ENCODE measurements at places on chromosomes 4 and X.

DNA sequence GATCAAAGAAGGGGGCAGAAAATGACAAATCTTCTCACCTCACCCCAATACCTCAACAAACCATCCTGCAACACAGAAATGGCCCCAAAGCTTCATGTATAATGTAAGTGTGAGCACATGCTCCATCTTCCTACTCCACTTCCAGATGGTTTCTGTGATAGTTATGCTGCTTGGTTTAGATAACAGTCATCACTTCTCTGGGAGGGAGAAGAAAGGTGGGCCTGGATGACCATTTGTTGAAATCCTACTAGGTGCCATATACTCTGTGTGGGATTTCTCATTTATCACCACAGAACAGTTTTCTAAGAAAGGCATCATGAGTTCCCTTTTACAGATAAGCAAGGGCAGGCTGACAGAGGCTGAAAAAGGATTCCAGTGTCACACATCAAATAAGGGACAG lies 31.3 kb upstream of the NXF3 start:
- DNase-seq: no peak

- DNase-seq: no peak
Observed at GRCh38 chr4:123606946-123607542, 210.4 kb downstream of the SPRY1 start.

DNA sequence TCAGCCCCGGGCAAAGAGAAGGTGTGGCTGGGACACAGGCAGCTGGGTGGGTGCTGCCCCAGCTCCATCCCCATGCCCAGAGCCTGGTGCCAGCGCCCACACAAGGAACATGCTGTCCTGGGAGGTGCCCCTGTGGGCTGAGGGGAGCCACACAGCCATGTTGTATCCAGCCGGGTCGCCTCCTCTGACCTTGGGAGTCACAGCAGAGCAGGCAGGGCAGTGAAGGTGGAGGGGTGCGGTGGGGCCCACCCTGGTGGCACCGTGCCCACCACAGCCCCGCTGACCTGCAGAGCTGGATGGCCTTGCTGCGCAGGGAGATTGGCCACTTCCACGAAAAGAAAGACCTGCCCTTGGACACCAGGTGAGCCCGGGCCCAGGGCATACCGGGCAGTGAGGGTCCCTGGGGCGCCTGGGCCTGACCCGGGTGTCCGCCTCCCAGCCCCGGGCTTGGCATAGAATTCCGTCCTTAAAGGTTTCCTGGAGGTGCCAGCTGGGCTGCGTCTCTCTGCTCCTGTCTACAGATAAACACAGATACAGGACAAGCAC lies 18.7 kb upstream of the ADD1 start:
- DNase-seq: no peak

DNA sequence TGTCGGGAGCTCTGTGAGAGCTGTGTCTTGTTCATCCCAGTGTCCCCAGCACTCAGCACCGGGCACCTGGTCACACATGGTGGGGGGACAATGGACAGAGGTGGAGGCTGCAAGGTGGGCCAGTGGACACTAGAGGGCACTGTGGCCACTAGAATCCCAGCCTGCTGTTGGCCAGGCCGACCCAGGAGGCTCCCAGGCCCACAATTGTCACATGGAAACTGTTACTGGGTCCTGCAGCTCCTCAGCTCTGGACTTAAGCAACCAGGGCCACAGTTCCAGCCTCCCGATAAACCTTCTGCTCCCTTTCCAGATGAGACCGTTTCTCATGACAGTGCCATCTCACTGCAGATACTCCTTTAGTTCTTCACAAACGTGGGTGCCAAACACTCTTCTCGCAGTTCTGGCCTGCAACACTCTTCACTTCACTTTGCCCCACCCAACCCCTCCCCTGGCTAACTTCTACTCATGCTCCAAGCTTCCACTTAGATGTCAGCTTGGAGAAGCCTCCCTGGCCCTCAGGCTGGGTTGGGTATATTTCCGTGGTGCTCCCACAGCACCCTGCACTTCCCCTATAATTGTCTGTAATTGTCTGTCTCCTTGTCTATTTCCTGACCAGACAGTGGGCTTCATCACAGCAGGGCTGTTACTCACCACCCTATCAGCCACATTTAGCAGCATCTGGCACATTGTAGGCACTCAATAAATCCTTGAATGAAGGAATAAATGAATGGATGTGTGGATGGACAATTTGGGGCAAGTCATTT lies 3.5 kb upstream of the IQSEC2 start:
- DNase-seq: peak; percentile 19

GRCh38 chrX:22323541-22323940 lies 50.8 kb downstream of the CBLL2 start:
- DNase-seq: no peak

DNA sequence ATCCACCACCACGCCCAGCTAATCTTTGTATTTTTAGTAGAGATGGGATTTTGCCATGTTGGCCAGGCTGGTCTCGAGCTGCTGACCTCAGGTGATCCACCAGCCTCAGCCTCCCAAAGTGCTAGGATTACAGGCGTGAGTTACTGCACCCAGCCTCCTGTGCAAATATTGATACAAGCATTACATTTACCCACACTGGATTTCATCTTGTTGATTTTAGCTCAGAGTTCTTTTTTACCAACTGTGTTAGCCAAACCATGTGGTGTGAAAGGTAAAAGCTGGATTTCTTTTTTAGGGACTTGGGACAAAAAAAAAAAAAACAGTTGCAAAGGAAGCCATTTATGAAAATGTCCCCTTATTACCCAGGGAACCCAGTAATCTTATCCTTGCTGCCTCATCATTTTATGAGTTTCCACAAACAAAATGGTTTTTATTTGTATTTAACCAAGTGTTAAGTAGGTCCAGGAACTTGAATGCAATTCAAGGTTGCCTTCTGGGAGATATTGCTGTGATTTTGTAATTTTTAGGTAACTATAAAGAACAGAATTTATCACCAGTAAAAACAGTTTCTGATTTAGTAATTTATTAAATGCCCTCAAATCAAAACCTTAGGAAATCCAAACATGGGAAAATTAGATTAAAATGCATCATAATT lies 202.5 kb downstream of the PALLD start:
- no peak for DNase-seq

- DNase-seq: no peak
Observed at GRCh38 chr4:159237975-159238374, 135.1 kb downstream of the RAPGEF2 start.

GRCh38 chrX:34562006-34562405 lies 95.1 kb downstream of the TMEM47 start:
- DNase-seq: no peak

DNA sequence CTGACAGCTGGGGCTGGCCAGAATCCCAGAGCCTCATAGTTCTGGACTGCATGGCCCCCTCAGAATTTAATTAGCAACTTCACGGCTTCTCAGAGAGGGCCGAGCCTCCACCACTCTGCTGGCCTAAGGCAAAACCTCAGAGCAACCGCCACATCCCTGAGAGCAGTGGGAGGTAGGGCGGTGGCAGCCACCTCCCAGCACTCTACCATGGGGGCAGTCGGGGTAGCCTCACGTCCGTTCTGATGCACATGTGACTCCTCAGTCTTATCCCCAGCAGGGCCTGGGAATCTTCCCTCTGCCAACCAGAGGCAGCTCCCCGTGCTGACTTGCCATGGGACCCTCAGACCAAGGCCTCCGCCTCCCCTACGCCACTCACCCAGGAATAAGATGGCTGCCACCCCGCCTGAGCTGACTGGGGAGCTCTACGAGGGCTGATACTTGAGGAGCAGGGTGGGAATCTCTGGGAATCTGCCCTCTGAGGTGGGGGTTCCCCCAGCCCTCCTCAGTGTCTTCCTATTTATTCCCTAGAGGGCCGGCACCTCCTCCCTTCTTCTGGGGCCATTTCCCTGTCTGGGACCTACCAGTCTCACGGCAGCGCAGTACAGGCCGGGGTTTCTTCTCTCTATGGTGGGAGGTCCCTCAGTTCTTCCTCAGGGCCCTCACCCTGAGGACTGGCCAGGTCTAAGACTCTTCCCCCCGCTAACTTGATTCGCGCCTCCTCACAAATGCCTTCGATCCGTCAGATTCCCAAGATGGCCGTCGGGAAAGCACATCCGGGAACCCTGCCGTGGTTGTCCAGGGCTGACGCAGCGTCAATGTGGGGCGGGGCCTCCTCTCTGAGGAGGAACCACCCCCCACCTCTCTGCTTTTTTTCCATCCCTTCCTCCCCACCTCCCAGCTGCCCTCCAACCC lies at the start of gene MAGEC2:
TSS of gene MAGEC2 (minus strand) at position 769 of the 912 bp plus-strand sequence. CDS start 1,303 bp downstream, outside the sequence.
- DNase-seq: no peak

DNA sequence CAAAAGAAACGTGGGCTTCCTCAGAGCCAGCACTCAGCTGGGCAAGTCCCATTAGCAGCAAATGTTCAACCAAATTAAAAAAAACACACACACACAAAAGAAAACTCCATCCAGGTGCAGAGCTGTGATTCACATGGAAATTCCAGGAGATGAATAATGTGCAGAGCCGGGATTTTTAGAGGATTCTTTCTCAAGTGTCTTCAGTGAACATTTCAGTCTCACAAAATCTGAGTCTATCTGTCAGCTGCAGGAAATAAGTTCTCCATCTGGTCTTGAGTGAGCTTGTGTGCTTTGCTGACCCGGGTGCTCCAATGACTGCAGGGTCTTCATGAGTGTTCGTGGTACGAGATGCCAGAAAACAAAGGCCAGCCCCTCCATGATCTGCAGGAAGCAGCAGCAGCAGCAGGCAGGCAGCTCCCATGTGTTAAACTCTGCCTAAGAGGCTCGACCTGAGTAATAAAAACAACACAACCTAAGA lies 44.3 kb downstream of the RASGEF1B start:
- DNase-seq: no peak

- DNase-seq: no peak
Observed at GRCh38 chrX:155757046-155757759, 123.9 kb upstream of the VAMP7 start.

GRCh38 chr4:4837316-4837715 lies 22.1 kb upstream of the MSX1 start:
- DNase-seq: no peak

DNA sequence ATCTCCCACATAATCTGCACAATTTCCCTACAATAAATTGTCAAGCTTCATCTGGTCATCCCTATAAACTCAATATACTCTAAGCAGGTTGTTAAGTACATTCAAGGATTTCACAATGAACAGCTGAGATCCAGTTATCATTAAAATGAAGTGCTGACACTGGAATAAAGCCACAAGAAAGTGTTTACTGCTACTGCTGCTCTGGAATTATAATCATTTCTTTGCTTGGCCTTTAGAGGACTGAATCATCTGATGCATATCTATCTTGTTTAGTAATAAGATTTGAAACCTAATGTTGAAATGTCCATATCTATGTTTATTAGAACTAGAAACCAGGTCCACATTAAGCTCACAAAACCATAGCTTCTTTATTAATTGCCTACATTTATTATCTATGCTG lies 338.6 kb upstream of the ZFP42 start:
- DNase-seq: no peak

- DNase-seq: no peak
Observed at GRCh38 chr4:7034262-7035081, 8.7 kb upstream of the TADA2B start.

DNA sequence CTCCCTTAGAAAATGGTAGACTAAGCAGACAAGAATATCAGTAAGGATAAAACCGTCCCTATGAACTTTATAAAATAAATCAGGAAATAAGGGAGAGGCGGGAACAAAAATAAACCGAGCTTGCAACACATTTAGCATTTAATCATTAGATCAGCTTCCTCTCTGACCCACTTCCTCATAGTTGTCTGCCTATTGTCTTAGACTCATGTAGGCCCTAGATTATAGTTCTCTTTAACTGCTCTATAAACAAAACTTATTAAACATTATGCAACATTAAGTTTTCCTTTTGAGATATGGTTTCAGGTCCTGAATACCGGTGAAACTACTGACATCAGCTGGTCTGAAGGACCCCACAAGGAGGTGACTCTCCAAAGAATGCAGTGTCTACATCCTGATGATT lies 15.8 kb upstream of the SRD5A3 start:
- no peak for DNase-seq

- no peak for DNase-seq
Observed at GRCh38 chr4:3851211-3851610, 85.0 kb downstream of the ADRA2C start.

DNA sequence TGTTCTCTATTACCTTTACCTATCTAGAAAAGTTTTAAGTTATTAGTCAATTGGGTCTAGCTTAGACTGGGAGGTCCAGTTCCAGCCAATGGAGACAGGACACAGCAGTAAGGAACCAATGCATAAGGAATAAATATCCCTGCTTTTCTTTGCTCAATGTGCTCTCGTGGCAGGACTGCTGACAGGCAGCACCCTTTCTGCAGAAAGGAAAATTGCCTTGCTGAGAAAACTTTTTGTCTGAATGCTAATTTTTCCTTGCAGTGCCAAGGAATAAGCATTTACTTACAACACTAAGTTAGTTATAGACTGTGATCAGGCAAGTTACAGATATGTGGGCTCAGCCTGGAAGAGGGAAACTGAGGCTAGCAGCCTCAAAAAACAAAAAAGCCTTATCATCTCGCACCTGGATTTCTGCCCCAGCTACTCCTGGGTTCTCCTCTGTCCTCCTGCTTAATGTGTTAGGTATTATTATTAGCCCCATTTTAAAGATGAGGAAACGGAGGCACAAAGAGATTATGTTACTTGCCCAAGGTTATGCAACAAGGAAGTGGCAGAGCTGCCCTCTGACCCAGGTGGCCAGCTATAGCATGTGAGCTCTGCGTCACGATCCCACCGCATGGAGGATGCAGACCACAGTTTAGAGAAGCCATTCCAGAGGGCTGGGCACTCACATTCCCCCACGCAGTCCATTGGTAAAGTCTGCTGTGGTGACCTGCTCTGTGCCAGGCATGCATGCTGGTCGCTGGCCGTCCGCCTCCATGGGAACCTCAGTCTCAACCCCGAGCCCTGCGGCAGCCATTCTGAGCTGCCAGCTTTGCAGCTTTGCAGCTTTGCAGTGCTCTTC lies 40.5 kb upstream of the C4orf50 start:
- no peak for DNase-seq

DNA sequence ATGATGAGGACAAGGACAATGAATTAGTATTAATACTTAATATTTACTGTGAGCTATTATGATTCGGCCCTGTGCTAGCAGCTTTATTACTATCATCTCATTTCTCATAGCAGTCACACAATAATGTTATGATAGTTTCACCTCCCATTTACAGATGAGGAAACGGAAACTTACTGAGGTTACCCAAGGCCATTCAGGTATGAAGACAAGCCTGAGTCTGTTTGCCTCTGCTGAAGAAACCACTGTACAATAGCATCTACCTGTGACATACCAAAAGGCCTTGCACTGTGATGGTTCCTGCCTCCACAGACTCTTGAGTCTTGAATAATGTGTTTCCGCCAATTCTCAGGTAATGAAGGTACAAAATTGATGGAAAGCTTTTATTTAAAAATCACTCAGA lies 248.5 kb downstream of the NPFFR2 start:
- DNase-seq: no peak

GRCh38 chr4:28879178-28879577 lies 1841.0 kb upstream of the PCDH7 start:
- no peak for DNase-seq

Data from stimulated activated naive CD4-positive, alpha-beta T cell treated with Interleukin-2 at 50 U/mL for 16 hours (primary cell).